ENCODE measurements at places on chromosomes 3 and 15.

- no peak for DNase-seq
These were observed 938.3 kb upstream of the ALCAM start for GRCh38 chr3:104428337-104428925.

- peak; percentile 64 for DNase-seq
These were observed 8.2 kb downstream of the XYLB start for GRCh38 chr3:38354588-38355330.

DNA sequence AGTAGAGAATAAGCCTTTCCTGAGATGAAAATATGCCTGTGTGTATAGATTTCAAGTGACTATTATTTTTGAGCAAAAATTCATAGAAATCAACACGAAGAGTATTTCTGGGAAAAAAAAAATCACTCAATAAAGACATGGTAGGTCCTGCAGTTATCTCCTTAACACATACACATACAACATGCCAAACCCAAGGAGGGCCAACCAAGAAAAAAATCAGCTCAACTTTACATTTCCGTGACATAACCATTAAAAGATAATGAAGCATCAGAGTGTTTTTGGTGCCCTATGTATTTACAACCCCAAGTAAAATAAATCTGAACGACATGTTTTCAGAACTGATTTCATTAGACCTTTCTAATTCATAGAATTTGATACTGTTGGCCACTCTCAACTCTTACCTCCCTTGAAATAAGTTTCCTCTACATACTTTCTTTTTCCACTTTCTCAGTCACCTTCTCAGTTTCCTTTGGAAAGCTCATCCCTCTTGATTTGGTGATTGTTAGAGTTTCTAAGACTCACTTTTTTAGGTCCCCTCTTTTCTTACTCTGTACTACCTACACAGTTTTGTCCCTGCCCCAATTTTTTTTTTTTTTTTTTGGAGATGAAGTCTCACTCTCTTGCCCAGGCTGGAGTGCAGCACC is 162.3 kb downstream of the TBL1XR1 start:
- no peak for DNase-seq

DNA sequence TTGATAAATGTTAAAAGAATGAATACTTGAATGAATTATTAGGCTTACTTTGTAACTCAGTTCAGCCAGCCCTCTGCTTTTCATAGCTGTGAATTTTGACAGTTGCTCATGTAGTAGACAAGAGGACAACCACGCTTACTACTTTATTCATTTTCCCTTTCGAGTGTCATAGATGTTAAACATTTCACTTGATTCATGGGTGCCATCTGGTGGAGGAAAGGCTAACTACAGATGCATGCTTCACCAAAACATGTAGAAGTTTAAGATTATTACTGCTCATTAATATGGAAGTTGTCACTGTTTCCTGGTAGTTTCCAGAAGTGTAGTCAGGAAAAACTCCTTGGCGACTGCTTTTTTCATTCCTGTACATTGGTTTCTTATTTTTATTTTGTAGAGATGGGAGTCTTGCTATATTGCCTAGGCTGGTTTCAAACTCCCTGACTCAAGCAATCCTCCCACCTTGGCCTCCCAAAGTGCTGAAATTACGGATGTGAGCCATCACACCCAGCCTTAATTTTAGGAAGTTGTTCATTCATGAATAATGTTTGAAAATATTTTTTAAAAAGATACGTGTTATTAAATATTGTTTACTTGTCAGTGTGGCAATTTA is 163.2 kb downstream of the B3GALNT1 start:
- DNase-seq = no peak

DNA sequence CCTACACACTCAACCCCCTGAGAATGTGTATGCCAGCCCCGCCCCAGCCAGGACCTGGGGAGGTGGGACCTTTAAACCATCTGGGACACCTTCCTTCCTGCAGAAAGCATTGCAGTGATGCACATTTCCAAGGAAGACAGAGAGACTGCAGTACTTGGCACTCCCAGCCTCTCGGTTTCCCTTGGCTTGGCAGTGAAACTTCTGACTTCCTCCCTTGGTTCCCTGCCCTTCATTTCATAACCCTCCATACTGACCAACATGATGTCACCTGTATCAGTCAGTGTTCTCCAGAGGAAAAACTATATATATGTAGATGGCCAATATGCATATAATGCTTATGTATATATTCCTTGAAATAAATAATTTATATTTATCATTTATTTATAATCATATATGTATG is 103.2 kb downstream of the SST start:
- DNase-seq = no peak

GRCh38 chr3:19748782-19749447 is 185.1 kb downstream of the EFHB start:
- no peak for DNase-seq
